NCI-H1417 (cell line): ENCODE measurements at places on chromosomes 1 and 21.

DNA sequence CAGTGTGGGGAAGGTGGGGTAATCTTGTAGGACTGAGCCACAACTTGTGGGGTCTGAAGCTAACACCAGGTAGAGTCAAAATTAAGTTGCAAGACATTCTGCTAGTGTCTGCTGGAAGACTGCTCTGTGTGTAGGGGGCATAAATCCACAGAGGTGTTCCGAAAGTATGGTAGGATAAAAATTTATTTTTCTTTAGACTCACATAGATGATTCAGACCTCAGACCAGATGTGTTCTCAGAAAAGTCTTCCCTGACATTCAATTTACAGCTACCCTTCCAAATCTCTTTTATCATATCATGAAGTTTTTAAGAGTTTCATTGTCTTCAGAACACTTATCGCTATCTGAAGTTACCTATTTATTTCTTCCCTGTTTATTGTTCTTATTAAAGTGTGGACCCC lies 21.3 kb downstream of the DUSP10 start:
- DNase-seq = no peak

- DNase-seq = no peak
Observed at GRCh38 chr21:19540287-19540686, 1136.7 kb upstream of the TMPRSS15 start.

GRCh38 chr1:193060115-193060403 lies 647 bp downstream of the RO60 start:
- no peak for DNase-seq

GRCh38 chr1:18646091-18646785 lies 15.6 kb downstream of the PAX7 start:
- no peak for DNase-seq

DNA sequence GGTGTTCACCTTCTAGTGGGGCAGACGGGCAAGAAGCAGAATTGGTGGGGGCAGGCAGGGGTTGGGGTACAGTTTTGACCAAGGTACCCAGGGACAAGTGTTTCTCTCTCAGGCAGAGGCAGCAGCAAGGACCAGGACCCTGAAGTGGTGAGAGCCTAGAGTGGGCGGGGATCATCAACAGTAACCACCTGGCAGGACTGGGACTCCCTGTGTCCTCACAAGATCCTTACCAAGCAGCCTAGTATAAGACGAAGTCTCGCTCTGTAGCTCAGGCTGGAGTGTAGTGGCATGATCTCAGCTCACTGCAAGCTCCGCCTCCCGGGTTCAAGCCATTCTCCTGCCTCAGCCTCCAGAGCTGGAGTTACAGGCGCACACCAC lies 3.2 kb upstream of the NADK start:
- no peak for DNase-seq

DNA sequence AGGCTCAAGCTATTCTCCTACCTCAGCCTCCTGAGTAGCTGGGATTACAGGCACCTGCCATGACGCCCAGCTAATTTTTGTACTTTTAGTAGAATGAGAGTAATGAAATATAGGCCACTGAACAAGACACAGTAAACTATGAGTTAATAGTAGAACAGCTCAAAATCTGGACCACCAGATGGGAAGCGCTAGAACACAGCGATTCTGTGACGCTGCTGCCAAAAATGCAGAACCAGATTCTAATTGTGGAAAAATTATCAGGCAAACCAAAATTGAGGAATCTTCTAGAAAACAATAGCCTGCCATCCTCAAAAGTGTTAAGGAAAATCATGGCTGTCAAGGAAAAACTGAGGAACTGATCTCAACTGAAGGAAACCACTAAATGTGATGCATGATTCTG lies 111.4 kb upstream of the TIAM1 start:
- no peak for DNase-seq

GRCh38 chr1:201945157-201945556 lies 1.2 kb downstream of the LMOD1 start:
- no peak for DNase-seq

- no peak for DNase-seq
Observed at GRCh38 chr1:192907545-192908243, 98.9 kb downstream of the RGS2 start.

GRCh38 chr1:36706416-36706815 lies 223.7 kb upstream of the CSF3R start:
- no peak for DNase-seq

DNA sequence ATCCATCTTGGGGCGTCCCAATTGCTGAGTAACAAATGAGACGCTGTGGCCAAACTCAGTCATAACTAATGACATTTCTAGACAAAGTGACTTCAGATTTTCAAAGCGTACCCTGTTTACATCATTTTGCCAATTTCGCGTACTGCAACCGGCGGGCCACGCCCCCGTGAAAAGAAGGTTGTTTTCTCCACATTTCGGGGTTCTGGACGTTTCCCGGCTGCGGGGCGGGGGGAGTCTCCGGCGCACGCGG lies 282 bp upstream of the SOD1 start:
- no peak for DNase-seq

- no peak for DNase-seq
Observed at GRCh38 chr21:40964691-40965090, 117.7 kb upstream of the DSCAM start.

- no peak for DNase-seq
Observed at GRCh38 chr1:232590744-232591082, 39.2 kb downstream of the SIPA1L2 start.

DNA sequence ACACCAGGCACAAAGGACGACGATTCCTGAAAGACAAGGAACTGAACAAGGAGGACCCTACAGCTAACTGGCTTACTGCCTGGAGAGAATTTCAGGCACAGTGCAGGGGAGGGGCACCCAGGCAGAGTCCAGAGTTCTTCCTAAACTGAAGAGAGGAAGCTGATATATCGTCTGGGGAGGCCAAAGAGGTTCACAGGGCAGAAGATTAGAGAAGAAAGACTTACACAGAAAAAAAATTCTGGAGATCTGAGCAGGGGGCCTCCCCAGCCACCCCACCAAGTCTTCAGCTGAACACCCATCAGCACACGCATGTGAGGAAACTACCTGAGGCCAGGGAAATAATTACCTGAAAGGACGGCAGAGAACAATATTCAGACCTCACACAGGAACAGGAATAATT lies 24.6 kb downstream of the SORT1 start:
- no peak for DNase-seq

DNA sequence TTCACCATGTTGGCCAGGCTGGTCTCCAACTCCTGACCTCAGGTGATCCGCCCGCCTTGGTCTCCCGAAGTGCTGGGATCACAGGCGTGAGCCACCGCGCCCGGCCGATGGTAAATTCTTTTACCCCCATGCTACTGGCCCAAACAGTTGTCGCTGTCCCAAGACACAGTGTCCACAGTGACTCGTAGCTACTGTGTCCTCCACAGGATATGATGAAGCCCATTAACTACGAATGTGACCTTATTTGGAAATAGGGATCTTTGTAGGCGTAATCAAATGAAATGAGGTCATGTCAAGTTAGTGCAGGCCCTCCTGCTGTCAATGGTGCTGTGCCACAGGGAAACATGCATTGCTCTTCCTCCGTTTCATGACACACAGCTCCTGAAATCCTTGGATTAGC lies 8.5 kb downstream of the FNDC10 start:
- no peak for DNase-seq

GRCh38 chr1:155070158-155070621 lies 6.7 kb downstream of the EFNA4 start:
- DNase-seq = peak; percentile 95

DNA sequence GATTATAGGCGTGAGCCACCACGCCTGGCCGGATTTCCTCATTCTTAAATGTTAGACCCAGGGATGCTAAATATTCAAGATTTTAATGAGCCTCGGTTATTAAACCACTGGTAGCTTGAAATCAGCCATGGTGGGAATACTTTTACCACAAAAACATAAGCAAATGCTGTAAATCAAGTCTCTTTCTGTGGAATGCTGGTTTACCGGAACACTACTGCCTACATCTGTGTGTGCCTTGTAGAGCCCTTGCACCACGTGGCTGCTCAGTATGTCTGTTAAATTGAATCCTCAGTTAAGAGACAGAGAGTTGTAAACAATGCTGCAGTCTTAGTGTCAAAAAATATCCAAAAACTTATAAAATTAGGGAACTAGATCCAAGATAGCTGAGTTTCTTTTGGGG lies 26.8 kb upstream of the CNN3 start:
- no peak for DNase-seq

DNA sequence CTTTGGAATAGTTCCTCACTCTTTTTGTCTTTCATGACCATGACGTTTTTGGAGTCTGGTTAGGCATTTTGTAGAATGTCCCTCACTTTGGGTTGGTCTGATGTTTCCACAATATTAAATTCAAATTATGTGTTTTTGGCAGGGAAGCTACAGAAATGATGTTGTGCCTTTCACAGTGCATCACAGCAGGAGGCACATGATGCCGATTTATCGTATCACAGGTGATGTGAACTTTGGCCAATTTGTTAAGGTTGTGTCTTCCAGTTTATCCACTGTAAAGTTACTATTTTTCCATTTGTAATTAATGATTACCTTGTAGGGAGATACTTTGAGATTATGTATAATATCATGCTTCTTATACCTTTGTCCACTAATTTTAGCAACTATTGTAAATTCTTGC lies 114.3 kb downstream of the FGGY start:
- no peak for DNase-seq

DNA sequence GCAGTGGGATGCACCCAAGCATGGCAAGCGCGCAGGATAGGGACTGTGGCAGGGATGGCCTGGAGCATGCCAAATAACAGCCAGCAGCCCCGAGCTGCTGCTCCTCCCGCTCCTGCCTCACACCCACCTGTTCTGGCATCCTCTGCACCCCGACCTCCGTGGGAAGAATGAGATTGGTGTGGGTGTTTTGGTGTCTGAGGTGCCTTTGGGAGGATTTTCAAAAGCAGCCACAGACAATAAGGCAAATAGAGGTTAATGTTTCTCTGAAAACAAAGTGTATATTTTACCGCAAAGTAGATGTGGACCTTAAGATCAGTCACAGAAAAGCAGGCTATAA lies 35.5 kb downstream of the IGFN1 start:
- no peak for DNase-seq

GRCh38 chr1:55781944-55782482 lies 566.8 kb upstream of the USP24 start:
- DNase-seq = no peak

GRCh38 chr1:84259376-84259775 lies 42.1 kb upstream of the SAMD13 start:
- DNase-seq = peak; percentile 92

GRCh38 chr21:25421321-25422028 lies 185.8 kb downstream of the MRPL39 start:
- no peak for DNase-seq

GRCh38 chr1:157965584-157965983 lies 27.9 kb upstream of the KIRREL1 start:
- no peak for DNase-seq

- no peak for DNase-seq
Observed at GRCh38 chr1:218804014-218804785, 369.5 kb upstream of the LYPLAL1 start.

- peak; percentile 44 for DNase-seq
Observed at GRCh38 chr1:38098101-38098847, 51.7 kb upstream of the POU3F1 start.

DNA sequence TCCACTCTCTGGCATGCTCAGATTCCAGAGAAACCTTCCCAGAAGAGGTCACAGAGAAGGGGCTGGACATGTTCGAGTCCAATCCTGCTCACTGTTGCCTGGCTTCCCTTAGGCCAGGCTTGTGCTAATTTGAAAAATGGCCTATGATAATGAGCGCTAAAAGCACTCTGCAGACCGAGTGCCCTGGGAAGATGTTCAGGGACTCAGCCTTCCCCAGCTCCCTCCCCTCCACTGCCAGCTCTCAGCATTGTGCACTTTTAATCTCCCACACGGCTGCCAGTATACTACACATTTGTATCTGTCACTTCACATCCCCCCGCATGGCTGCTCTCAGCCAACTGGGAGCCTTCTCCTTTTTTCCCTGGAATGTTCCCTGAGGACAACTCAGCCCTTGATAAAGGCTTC lies 24.1 kb downstream of the FAM163A start:
- DNase-seq = no peak

- no peak for DNase-seq
Observed at GRCh38 chr1:247266053-247266452, 10.2 kb downstream of the VN1R5 start.

DNA sequence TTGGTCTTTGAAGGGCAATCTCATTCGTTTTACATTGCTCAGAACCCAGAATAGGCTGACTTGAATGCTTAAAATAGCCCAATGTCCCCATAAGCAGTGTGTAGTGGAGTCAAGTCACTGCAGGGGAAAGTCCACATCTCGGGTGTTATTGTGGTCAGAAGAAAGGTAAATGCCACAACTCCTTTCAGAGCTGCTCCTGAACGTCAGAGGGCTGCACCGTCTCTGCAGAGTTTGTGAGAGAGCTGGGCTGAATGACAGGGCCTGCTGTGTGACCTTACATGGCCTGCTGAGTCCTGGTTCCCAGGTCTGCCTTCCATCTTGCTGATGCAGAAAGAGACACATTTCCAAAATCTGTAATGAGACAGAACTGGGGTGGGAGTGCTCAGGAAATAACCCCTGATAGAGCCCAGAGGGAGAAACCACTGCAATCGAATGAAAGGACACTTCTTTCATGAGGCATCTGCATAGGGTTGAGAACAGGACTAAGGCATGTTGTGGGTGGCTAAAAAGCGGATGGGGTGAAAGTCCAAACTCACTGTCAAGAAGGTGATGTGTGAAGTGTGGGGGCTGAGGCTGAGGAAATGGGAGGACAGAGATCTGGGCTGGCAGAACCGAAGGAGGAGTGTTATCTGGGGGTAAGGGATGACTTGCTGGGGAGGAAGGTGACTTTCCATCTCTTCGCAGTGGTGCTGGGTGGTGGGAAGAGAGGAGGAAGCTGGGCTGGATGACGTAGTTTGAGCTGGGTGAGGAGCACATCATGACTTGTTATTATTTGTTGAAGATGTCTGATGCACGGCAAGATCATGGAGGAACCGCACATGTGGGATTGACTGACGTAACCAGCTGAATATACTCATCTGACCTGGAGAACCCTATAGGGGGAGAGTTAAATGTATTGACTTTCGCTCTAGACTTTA lies 33.7 kb downstream of the XCL2 start:
- DNase-seq = no peak

GRCh38 chr21:44702111-44702972 lies 5.4 kb downstream of the KRTAP10-12 start:
- peak; percentile 89 for DNase-seq

GRCh38 chr1:87841332-87841731 lies 512.7 kb downstream of the LMO4 start:
- DNase-seq = no peak

- DNase-seq = no peak
Observed at GRCh38 chr1:209552406-209553264, 30.9 kb upstream of the CAMK1G start.

DNA sequence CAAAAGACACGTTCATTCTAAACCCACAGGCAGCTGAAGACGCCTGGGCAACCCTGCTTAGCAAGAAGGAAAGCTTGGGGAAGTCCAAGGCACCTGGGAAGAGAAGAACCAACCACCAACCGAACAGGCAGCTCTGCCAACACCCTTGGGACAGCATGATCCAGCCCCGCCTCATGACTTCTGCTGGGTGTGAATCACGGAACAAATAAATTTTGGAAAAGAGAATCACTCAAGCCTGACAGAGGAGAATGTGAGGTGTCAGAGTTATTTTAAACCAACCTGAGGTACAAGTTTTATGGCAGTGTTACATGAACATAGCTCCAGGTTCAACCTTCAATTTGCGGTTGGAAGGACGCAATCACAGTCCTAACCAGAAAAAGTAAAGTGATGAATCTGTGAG lies 10.0 kb upstream of the PADI4 start:
- no peak for DNase-seq

GRCh38 chr1:184399192-184399847 lies 12.5 kb downstream of the C1orf21 start:
- DNase-seq = no peak
